ACHN (cell line): ENCODE measurements at places on chromosomes 7 and 10.

GRCh38 chr10:131876017-131876416, 24.8 kb upstream of the PPP2R2D start:
- no peak for DNase-seq

- no peak for DNase-seq
These were observed at the start of the genes DYDC1 and DYDC2 for GRCh38 chr10:80356563-80356988. Gene DYDC1 (minus strand): TSS chr10:80356755. CDS start chr10:80352601, 4,154 bp downstream. Gene DYDC2 (plus strand): TSS chr10:80356781. CDS start chr10:80362444, 5,663 bp downstream.

DNA sequence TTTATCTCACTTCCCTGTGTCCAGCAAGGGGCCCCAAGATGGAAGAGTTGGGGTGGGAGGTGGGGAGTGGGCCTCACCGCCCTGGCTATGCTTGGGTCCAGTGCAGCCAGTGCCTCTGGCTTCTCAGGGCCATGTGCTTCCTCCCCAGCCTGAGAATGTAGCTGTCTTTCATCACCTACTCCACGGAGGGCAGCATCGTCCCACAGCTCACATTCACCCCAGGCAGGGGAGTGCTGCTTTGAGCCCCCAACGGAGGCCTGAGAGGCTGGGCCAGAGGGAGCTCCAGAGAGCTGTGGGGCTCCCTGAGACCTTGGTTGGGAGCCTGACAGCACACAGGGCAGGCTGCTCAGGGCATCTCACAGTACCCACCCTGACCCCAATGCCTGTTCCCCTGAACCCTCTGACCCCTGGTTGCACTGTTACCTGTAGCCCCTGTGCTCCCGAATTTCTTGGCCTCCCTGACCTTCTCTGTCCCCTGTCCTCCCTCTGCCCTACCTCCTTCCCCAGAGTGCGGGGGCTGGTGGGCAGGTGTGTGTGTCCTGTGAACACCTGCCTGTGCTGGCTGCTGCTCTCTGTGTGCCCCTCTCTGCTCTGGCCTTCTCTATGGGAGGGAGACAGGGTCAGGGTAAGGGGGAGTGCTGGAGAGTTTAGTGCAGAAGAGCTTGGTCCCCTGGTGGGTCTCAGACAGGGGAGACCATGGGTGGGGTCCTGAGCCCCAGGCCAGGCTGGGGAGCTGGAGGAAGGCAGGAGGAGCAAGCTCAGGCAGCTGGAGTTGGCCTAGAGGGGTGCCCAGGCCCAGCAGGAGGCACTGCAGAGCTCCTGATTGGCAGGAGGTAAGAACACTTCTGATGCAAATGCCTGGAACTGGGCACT, 19.6 kb upstream of the ZNF488 start:
- peak; percentile 57 for DNase-seq

GRCh38 chr7:117480978-117481377, 1.2 kb downstream of the CFTR start:
- DNase-seq, result no peak

GRCh38 chr7:158372400-158373342, 215.0 kb downstream of the PTPRN2 start:
- no peak for DNase-seq
